ENCODE measurements at places on chromosomes 3 and 15. TPM values are rescaled to one million over a fixed set of nuclear protein-coding genes. Genes with fewer than 3 reads are reported as not detected.

Gene PLCD1
- 37.1 TPM for total RNA-seq

Gene IQCF5
- total RNA-seq = not detected

Gene MAP1A
- total RNA-seq = 36.4 TPM

GRCh38 chr3:114299941-114300624, 6.3 kb downstream of the TIGIT start:
- H3K27me3 ChIP-seq = no peaks in the 10 kb centered on the region
- no peaks in the 10 kb centered on the region for H3K36me3 ChIP-seq
- no peak overlapping the region for H3K4me3 ChIP-seq
- H3K27ac ChIP-seq = no peak overlapping the region
- no peaks in the 10 kb centered on the region for H3K4me1 ChIP-seq
- no peak for DNase-seq

DNA sequence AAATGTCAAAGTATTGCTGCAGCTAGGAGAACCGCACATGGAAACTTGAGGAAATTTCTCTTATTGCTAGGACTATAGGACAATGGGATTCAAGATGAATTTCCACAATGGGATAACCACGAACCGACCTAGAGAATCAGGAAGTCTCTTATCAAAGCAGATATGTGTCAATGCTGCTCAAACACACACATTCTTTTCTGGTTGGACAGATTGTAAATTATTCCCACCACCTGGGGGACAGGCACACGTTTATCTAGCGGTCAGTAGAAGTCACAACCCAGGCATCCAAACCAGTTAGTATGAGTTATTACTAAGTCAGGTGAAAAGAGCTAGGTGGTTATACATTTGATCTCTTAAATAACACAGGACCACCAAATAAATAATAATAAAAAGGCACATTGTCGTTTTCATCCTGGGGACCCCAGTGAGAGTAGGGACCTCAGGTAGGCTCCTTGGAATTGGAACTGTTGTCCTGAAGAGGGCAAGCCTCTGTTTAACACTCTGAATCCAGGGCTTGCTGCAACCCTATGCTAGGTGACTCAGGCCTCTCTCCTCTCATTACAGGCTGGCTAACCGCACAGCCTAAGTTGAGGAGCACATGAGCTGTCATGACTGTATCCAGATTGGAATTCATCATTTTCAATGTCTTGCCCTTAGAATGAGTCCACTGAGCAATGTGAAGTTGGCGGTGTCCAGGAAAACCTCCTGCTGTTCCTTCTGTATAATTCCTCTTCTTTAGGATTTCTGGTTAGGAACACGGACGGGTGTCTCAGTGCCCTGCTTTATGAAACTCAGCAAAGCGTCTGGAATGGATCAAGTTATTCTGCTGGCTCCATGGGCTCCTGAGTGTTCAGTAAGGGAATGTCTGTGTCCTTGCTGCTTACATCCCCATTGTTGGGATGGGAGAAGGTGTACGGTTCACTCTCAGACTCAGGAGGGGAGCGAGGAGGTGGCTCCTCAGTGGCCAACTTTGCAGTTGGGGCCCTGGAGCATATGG, 59.0 kb downstream of the CLEC3B start:
- H3K27me3 ChIP-seq = no peaks in the 10 kb centered on the region
- no peak overlapping the region for H3K27ac ChIP-seq
- H3K36me3 ChIP-seq = no peaks in the 10 kb centered on the region
- DNase-seq = no peak
- H3K4me1 ChIP-seq = peaks cover 5% of the 10 kb centered on the region

DNA sequence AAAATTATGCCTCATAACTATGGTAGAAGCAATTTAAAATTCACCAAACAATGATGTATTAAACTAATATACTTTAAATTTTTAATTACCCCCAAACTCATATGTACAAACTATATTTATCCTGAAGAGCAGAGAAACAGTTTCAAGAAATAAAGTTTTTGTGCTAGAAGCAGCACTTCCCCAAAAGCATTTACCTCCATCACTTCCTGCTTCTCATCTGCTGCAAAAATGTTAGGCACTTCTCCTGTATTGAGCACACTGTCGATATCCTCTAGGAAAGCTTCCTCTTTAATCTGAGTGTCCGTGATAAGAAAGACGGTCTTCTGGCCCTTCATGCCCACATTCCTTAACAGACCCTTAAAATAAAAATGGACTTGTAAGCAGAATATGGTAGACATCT, 101.5 kb upstream of the ASB14 start:
- H3K27ac ChIP-seq = no peak overlapping the region
- H3K4me3 ChIP-seq = no peak overlapping the region
- no peaks in the 10 kb centered on the region for H3K4me1 ChIP-seq

All from aorta (tissue), 5 donors.